ENCODE measurements at places on chromosomes 2 and 18. TPM values are rescaled to one million over a fixed set of nuclear protein-coding genes. Genes with fewer than 3 reads are reported as not detected.

The AGAP1 gene
- 33.0 TPM for total RNA-seq

The TMEM131 gene
- 60.6 TPM for total RNA-seq

The GRB14 gene
- 19.7 TPM for total RNA-seq

The HRH4 gene
- total RNA-seq, result 0.21 TPM

The EVA1A gene
- total RNA-seq, result 9.7 TPM

The COL5A2 gene
- total RNA-seq, result 607 TPM

The KCNG2 gene
- total RNA-seq, result not detected

The CPLX4 gene
- total RNA-seq, result not detected

The MC5R gene
- total RNA-seq, result not detected

The MAT2A gene
- total RNA-seq, result 118 TPM

The COBLL1 gene
- 27.1 TPM for total RNA-seq

The DSG2 gene
- 15.2 TPM for total RNA-seq

The ZSCAN30 gene
- 23.4 TPM for total RNA-seq

The SP5 gene
- total RNA-seq, result 4.5 TPM

The SERPINB13 gene
- total RNA-seq, result 17.5 TPM

The GKN1 gene
- total RNA-seq, result not detected

The ANKRD23 gene
- total RNA-seq, result 96.8 TPM

The ARHGAP25 gene
- total RNA-seq, result 5.4 TPM

The ANKRD30BL gene
- 0.31 TPM for total RNA-seq

The RNF152 gene
- total RNA-seq, result 75.6 TPM

The DPYSL5 gene
- 3.3 TPM for total RNA-seq

The C2orf78 gene
- not detected for total RNA-seq

The CENPA gene
- 3.1 TPM for total RNA-seq

The CCDC85A gene
- total RNA-seq, result 7.5 TPM

The ST6GAL2 gene
- 7.1 TPM for total RNA-seq

The IL1B gene
- 0.21 TPM for total RNA-seq

The RAX gene
- total RNA-seq, result not detected

The CCDC178 gene
- not detected for total RNA-seq

The ZNF397 gene
- 37.7 TPM for total RNA-seq

The SULT1C4 gene
- total RNA-seq, result 34.4 TPM

The MGAT4A gene
- 19.0 TPM for total RNA-seq

The FSHR gene
- total RNA-seq, result not detected

The OTOF gene
- 12.4 TPM for total RNA-seq

The KCNS3 gene
- 46.3 TPM for total RNA-seq

The ZNF385B gene
- total RNA-seq, result 0.51 TPM

All from tongue (tissue), 3 donors.